ENCODE measurements at places on chromosomes 4 and X. TPM values are rescaled to one million over a fixed set of nuclear protein-coding genes. Genes with fewer than 3 reads are reported as not detected.

Gene SHROOM4
- polyA plus RNA-seq, result 9.1 TPM

Gene USP17L20
- not detected for polyA plus RNA-seq

Gene MAGEA11
- not detected for polyA plus RNA-seq

Gene FAM149A
- 54.1 TPM for polyA plus RNA-seq

Gene SPARCL1
- polyA plus RNA-seq, result 6.5 TPM

Gene SLC49A3
- 4.0 TPM for polyA plus RNA-seq

Gene MAOB
- polyA plus RNA-seq, result 60.6 TPM

Gene HMX1
- not detected for polyA plus RNA-seq

Gene CT45A2
- polyA plus RNA-seq, result not detected

Measured in left renal pelvis (tissue), 4 donors.